ENCODE measurements at places on chromosomes 4 and X. TPM values are rescaled to one million over a fixed set of nuclear protein-coding genes. Genes with fewer than 3 reads are reported as not detected.

GRCh38 chrX:149527705-149528104 is 13.1 kb upstream of the EOLA1 start:
- DNase-seq = no peak
- no peak overlapping the region for H3K27ac ChIP-seq
- no peaks in the 10 kb centered on the region for H3K4me1 ChIP-seq
- no peaks in the 10 kb centered on the region for H3K27me3 ChIP-seq
- no peak overlapping the region for H3K4me3 ChIP-seq
- no peaks in the 10 kb centered on the region for H3K36me3 ChIP-seq

DNA sequence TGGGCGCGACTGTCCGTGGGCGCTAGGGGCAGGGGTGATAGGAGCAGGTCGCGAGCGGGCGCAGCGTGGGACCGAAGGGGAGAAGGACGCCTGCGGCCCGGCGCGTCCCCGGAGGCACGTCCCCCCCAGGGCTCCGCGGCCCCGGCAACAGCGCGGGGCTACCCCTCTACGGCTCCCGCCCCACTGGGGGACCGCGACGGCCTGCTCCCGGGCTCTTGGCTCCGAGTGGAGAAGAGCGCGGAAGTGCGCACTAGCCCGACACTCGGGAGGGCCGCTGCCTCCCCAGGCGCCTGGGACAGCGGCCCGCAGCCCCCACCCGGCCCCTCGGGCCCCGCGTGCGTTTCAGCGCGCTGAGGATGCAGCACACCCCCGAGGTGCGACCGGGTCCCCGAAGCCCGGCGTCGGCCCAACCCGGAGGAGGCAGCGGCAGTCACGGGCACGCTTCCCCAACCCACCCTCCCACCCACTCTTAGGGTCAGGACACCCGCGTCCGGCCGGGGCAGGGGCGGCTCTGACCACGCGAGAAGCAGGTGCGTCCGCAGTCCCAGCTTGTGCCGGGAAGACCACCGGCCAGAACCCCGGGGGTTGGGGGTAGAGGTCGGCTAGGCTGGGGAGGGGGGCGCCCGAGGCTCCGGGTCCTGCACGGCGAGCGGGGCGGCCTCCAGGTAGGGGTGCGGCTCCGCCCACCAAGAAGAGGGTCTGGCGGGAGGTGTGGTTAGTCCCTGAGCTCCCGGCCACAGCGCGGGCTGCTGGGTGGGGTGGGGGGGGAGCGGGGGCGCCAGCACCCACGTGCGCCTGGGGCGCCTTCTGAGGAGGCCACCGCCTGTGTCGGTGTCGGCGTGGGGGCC is 18.5 kb upstream of the NAT8L start:
- H3K4me1 ChIP-seq = peaks cover 5% of the 10 kb centered on the region
- H3K27me3 ChIP-seq = peaks cover 33% of the 10 kb centered on the region
- H3K36me3 ChIP-seq = no peaks in the 10 kb centered on the region
- H3K4me3 ChIP-seq = peak overlapping the region; percentile 59
- DNase-seq = no peak

Gene XPNPEP2
- total RNA-seq = 0.39 TPM

Gene VCX
- not detected for total RNA-seq

Gene CCKAR
- not detected for total RNA-seq

- H3K36me3 ChIP-seq = peaks cover 1% of the 10 kb centered on the region
- peaks cover 31% of the 10 kb centered on the region for H3K4me1 ChIP-seq
- no peaks in the 10 kb centered on the region for H3K27me3 ChIP-seq
- H3K27ac ChIP-seq = no peak overlapping the region
- no peak for DNase-seq
These were observed 30.9 kb downstream of the SH3TC1 start for GRCh38 chr4:8230033-8230432.

- no peak for DNase-seq
- H3K36me3 ChIP-seq = no peaks in the 10 kb centered on the region
- peaks cover 7% of the 10 kb centered on the region for H3K27me3 ChIP-seq
These were observed 181.8 kb upstream of the GPRIN3 start for GRCh38 chr4:89489338-89489771.

- peak; percentile 49 for DNase-seq
- peaks cover 5% of the 10 kb centered on the region for H3K27me3 ChIP-seq
- H3K4me3 ChIP-seq = no peak overlapping the region
- no peaks in the 10 kb centered on the region for H3K4me1 ChIP-seq
- H3K36me3 ChIP-seq = no peaks in the 10 kb centered on the region
- no peak overlapping the region for H3K27ac ChIP-seq
These were observed 58.0 kb downstream of the SLC2A9 start for GRCh38 chr4:9963328-9963727.

GRCh38 chr4:131989576-131989975 is 1159.5 kb upstream of the PCDH10 start:
- no peak overlapping the region for H3K27ac ChIP-seq
- no peak overlapping the region for H3K4me3 ChIP-seq
- DNase-seq = no peak
- H3K4me1 ChIP-seq = no peaks in the 10 kb centered on the region

GRCh38 chr4:147765121-147765529 is 33.2 kb downstream of the ARHGAP10 start:
- H3K27ac ChIP-seq = peak overlapping the region; percentile 60
- no peak for DNase-seq
- H3K4me3 ChIP-seq = no peak overlapping the region
- peaks cover 12% of the 10 kb centered on the region for H3K36me3 ChIP-seq
- H3K27me3 ChIP-seq = no peaks in the 10 kb centered on the region

Gene PLCXD1
- 12.1 TPM for total RNA-seq

- peaks cover 6% of the 10 kb centered on the region for H3K4me1 ChIP-seq
- H3K27ac ChIP-seq = no peak overlapping the region
- H3K36me3 ChIP-seq = no peaks in the 10 kb centered on the region
- H3K4me3 ChIP-seq = no peak overlapping the region
- no peaks in the 10 kb centered on the region for H3K27me3 ChIP-seq
These were observed 3.9 kb upstream of the UFSP2 start for GRCh38 chr4:185429660-185430059.

DNA sequence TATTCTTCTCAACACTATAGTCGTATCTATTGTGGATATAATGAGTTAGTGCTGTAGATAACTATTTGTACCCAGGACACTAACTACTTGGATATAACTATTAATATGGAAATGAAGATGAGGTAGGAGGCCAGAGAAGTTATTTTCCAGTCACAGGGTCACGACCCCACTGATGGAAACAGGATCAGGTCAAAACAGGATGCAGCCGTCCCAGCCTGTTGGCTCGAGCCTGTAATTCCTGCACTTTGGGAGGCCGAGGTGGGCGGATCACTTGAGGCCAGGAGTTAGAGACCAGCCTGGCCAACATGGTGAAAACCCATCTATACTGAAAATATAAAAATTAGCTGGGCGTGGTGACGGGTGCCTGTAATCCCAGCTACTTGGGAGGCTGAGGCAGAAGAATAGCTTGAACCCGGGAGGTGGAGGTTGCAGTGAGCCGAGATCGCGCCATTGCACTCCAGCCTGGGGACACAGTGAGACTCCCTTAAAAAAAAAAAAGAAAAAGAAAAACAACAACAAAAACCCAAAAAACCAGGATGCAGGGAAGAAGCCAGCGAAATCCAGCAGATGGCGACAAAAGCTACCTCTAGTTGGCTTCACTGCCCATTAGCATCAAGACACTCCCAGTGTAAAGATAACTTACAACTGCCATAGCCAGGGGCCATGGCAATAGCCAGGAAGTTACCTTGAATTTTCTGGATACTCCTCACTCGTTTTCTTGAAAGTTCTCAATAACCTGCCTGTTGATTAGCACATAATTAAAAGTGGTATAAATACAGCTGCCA is 37.9 kb upstream of the NKAP start:
- no peak for DNase-seq

DNA sequence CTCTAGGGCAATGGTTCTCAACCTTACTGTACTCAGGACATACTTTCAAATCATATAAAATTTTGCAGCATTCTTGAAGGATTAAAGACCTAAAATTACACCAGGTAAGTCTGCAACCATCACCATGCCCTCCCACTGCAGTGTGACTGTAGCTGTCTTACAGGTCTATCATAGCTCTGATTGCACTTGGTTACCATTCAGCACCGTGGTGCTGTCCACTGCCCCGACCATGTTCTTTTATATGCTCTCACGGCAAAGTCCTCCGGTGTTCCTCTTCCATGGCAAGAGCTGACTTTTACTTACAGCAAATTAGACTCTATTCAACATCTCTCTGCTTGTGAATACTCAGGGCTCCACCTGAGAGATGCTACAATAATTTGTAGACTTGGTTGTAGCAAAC is 11.5 kb downstream of the CRMP1 start:
- DNase-seq = no peak
- peaks cover 2% of the 10 kb centered on the region for H3K27me3 ChIP-seq

Gene FAM149A
- 2.0 TPM for total RNA-seq

- no peaks in the 10 kb centered on the region for H3K27me3 ChIP-seq
- H3K4me3 ChIP-seq = no peak overlapping the region
- H3K4me1 ChIP-seq = peaks cover 31% of the 10 kb centered on the region
- DNase-seq = no peak
- no peaks in the 10 kb centered on the region for H3K36me3 ChIP-seq
- H3K27ac ChIP-seq = no peak overlapping the region
These were observed 580.8 kb upstream of the FTHL17 start for GRCh38 chrX:31652650-31653049.

DNA sequence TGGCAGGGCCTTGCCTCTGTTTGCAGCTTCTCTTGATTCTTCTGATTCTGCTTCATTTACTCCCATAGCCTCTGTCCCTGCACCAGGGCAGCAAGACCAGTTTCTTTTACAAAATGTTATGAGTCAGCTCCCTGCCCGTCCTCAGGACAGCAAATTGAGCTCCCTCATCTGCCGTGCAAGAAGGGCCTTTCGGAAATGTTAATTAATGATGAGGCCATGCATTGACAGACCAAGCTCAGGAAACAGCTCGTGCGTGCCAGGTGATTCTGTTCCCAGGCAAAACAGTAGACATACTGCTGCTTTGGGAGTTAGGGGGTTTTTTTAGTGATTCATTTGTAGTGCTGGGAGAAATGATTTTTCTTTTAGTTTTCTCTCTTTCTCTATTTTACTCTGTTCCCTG is 231.7 kb downstream of the FBXW7 start:
- DNase-seq = no peak
- no peak overlapping the region for H3K4me3 ChIP-seq
- peaks cover 4% of the 10 kb centered on the region for H3K4me1 ChIP-seq
- H3K27me3 ChIP-seq = peaks cover 76% of the 10 kb centered on the region

- H3K27me3 ChIP-seq = no peaks in the 10 kb centered on the region
- H3K4me3 ChIP-seq = no peak overlapping the region
- no peaks in the 10 kb centered on the region for H3K4me1 ChIP-seq
These were observed 8.8 kb downstream of the DDX60 start for GRCh38 chr4:168309781-168310180.

DNA sequence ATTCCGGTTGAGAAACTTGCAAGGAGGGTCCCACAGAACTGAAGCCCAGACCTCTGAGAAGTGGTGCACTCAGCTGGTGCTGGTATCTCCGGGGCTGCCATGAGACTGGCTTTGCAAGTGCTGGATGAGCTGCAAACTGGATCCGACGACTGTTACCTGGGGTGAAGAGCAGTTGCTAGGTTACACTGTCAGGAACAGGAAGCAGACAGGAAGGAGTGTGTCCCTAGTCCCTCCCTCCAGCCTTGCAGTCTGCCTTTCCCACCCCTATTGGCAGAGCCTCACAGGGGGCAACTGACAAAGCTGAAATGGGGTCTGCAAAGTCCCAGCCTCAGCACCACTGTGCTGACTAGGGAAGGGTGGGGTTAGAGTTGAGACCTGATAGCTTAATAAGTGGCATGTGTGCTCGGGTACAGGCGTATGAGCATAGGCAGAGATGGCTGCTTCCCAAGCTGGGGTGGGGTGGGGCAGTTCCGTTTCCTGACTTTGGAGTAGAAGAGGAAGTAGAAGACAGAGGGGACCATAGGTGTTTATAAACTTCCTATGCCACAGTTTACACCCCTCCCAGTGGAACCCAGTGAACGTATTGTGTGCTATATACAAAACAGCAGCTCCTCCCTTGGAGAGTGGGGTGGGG is 18.0 kb downstream of the PPEF1 start:
- H3K36me3 ChIP-seq = no peaks in the 10 kb centered on the region
- no peak overlapping the region for H3K4me3 ChIP-seq
- no peaks in the 10 kb centered on the region for H3K4me1 ChIP-seq
- DNase-seq = no peak
- no peak overlapping the region for H3K27ac ChIP-seq

GRCh38 chr4:182488896-182489295 is 245.7 kb downstream of the TENM3 start:
- no peak overlapping the region for H3K27ac ChIP-seq
- H3K4me3 ChIP-seq = no peak overlapping the region
- H3K4me1 ChIP-seq = peaks cover 13% of the 10 kb centered on the region
- H3K36me3 ChIP-seq = no peaks in the 10 kb centered on the region
- no peak for DNase-seq

Gene IL9R
- total RNA-seq = not detected

GRCh38 chr4:6017030-6017429 is 1.2 kb downstream of the C4orf50 start:
- no peaks in the 10 kb centered on the region for H3K4me1 ChIP-seq
- DNase-seq = no peak
- peaks cover 18% of the 10 kb centered on the region for H3K27me3 ChIP-seq
- no peak overlapping the region for H3K27ac ChIP-seq

Gene ADGRG4
- total RNA-seq = 0.16 TPM

Gene TLR2
- total RNA-seq = 0.60 TPM

DNA sequence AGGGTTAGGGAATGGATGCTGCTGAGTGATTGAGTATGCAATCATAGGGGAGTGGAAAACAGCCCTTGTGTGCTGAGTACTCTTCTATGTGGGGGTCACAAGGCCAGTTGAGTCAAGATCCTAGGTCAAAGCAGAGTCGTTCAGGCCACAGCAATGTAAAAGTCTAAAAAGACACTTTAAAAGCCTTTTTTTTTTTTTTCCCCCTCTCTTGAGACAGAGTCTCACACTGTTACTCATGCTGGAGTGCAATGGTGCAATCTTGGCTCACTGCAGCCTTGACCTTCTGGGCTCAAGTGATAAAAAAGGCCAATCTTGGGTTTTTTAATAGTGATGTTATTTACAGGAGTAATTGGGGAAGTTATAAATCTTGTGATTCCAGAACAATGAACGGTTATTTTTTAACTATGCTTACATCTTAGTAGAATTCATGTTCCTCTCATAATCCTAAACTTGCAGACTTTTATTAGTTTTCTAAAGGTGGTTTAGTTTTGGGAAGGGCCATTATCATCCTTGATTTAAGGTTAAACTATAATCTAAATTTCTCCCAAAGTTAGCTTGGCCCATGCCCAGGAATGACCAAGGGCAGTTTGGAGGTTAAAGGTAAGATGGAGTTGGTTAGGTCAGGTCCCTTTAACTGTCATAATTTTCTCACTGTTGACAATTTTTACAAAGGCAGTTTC is 82.2 kb upstream of the BMP2K start:
- no peak overlapping the region for H3K4me3 ChIP-seq
- peaks cover 1% of the 10 kb centered on the region for H3K4me1 ChIP-seq
- no peaks in the 10 kb centered on the region for H3K36me3 ChIP-seq
- H3K27ac ChIP-seq = no peak overlapping the region
- DNase-seq = no peak

DNA sequence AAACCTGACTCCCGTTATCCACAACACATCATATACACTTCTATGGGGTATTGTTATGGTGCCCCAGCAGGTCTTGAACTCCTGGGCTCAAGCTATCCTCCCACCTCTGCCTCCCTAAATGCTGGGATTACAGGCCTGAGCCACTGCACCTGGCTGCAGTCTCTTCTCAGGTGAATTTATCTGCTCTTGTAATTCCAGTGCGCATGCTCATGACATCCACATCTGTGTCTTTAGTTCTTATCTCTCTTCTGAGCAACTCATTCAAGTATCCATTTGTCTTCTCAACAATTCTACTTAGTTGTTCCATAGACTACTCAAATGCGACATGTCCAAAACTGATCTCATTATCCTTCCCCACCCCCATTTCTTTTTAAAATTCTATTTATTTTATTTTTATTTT is 20.5 kb upstream of the MID2 start:
- no peaks in the 10 kb centered on the region for H3K36me3 ChIP-seq
- H3K4me1 ChIP-seq = no peaks in the 10 kb centered on the region
- H3K27me3 ChIP-seq = peaks cover 10% of the 10 kb centered on the region
- H3K4me3 ChIP-seq = no peak overlapping the region
- DNase-seq = no peak

Data from osteocyte (in vitro differentiated cells).